ENCODE measurements at places on chromosomes 2 and 18.

DNA sequence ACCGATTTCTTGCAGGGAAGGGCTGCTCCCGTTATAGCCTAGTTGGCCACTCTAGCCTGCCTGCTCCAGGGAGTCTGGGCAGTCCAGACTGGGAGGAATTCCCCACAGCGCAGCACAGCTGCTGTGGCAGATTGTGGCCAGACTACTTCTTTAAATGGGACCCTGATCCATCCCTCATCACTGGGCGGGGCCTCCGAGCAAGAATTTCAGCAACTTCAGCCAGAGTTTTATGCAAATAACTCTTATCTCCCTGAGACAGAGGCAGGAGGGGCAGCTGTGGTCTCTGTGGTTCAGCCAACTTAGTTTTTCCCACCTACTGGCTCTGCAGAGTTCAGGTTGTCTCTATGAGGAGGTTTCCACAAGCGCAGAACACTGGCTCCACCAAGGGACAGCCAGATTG is 1583.2 kb downstream of the SUCLG1 start:
- H3K4me3 ChIP-seq, result no peak overlapping the region
- no peaks in the 10 kb centered on the region for H3K27me3 ChIP-seq
- H3K36me3 ChIP-seq, result no peaks in the 10 kb centered on the region
- no peak for DNase-seq
- H3K27ac ChIP-seq, result no peak overlapping the region
- H3K4me1 ChIP-seq, result no peaks in the 10 kb centered on the region

DNA sequence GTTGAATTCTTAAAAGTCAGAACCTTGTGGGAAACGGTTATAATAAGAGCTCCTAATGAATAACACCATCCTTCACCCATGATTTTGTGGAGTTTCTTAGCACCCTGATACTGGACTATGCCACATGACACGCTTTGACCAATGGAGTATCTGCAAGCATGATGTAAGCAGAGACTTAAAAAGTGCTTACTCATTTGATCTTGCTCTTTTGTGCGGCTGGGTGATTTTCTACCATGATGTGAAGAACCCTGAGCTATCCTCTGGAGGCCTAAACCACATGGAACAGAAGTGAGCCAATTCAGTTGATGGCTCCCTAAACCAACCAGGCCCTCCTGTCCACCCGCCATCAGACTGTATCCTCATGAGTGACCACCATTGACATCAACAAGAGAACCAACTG is 70.9 kb downstream of the TCF4 start:
- peaks cover 3% of the 10 kb centered on the region for H3K4me1 ChIP-seq
- no peaks in the 10 kb centered on the region for H3K36me3 ChIP-seq
- no peak overlapping the region for H3K4me3 ChIP-seq

GRCh38 chr18:42527766-42528165 is 572.7 kb downstream of the PIK3C3 start:
- no peaks in the 10 kb centered on the region for H3K4me1 ChIP-seq
- H3K36me3 ChIP-seq, result no peaks in the 10 kb centered on the region
- H3K27ac ChIP-seq, result no peak overlapping the region
- H3K27me3 ChIP-seq, result no peaks in the 10 kb centered on the region

- no peaks in the 10 kb centered on the region for H3K27me3 ChIP-seq
- no peak for DNase-seq
- H3K27ac ChIP-seq, result no peak overlapping the region
Observed at GRCh38 chr2:180519276-180519675, 461.1 kb upstream of the UBE2E3 start.

DNA sequence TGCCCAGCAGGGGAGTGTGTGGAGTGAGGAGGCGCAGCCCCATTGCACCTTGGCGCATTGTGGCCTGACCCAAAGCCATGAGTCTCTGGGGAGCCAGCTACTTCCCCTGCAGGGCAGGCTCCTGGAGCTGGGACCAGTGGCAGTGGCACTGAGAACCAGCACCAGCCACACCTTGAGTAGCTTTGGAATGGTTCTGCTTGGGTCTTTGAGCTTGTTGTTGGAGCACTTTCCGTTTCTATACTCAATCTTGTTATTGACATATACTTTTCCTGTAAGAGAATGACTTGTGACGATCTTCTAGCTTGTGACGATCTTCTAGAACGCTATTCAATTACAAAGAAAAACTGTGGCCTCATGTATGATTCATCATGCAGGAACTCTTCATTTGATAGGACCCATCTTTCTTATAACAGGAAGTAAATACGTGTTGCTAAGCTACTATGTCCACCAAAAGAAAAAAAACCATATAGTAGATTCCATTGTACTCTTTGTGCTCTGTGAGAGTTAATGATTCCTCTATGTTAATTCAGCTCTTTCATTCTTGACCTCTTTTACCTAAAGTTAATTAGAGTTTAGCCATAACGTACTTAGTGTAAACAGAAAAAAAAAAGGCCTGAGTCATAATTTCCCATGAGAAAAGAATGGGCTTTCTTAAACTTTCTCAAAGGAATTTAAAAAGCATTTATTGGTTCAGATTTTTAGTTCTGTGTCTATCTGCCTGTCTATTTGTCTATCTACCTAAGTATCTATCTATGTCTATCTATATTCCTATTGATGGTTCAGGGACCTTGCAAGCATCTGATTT is 113.1 kb downstream of the GATA6 start:
- H3K27ac ChIP-seq, result no peak overlapping the region
- H3K27me3 ChIP-seq, result no peaks in the 10 kb centered on the region
- no peaks in the 10 kb centered on the region for H3K4me1 ChIP-seq
- no peaks in the 10 kb centered on the region for H3K36me3 ChIP-seq

GRCh38 chr18:66575263-66575662 is 28.6 kb downstream of the CDH19 start:
- no peak overlapping the region for H3K27ac ChIP-seq
- H3K27me3 ChIP-seq, result no peaks in the 10 kb centered on the region
- H3K4me1 ChIP-seq, result no peaks in the 10 kb centered on the region
- DNase-seq, result no peak
- no peaks in the 10 kb centered on the region for H3K36me3 ChIP-seq

- no peak overlapping the region for H3K27ac ChIP-seq
- peak; percentile 86 for DNase-seq
Observed at GRCh38 chr2:121888189-121888557, 132.7 kb downstream of the TSN start.

GRCh38 chr2:68959001-68959400 is 6.3 kb upstream of the GKN2 start:
- no peak overlapping the region for H3K4me3 ChIP-seq
- DNase-seq, result no peak
- peaks cover 1% of the 10 kb centered on the region for H3K27me3 ChIP-seq
- no peaks in the 10 kb centered on the region for H3K4me1 ChIP-seq
- H3K27ac ChIP-seq, result no peak overlapping the region

DNA sequence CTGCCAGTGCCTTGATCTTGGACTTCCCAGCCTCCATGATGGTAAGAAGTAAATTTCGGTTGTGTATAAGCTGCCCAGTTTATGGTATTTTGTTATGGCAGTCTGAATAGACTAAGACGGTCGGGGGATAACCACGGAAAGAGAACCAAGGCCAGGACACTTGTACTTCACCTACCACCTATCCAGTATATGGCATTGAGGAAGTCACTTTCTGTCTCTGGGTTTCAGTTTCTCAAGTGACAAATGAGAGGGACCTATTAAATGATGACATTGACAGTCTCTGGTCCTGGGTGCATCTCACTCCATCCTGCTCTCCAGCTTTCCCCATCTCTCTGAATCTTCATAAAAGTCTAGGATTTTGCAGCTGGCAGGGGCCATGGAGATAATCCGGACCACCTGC is 183.8 kb upstream of the MSH6 start:
- H3K27me3 ChIP-seq, result no peaks in the 10 kb centered on the region
- no peaks in the 10 kb centered on the region for H3K36me3 ChIP-seq
- H3K27ac ChIP-seq, result no peak overlapping the region
- DNase-seq, result no peak

GRCh38 chr2:101766337-101766736 is 68.8 kb downstream of the MAP4K4 start:
- H3K4me1 ChIP-seq, result peaks cover 28% of the 10 kb centered on the region
- no peaks in the 10 kb centered on the region for H3K27me3 ChIP-seq
- H3K4me3 ChIP-seq, result no peak overlapping the region

DNA sequence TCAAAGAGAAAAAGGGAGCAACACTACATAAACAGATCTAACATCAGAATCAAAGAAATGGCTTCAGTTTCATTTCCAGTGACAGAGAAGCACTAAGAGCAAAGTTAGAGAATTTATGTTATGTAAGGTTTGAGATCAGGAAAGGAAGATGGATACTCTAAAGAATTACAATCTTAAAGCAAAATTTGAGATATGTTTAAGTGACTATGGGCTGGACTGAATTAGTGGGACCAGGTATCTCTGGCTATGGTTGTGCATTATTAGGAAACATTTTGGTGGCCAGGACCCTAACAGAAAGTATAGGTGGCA is 208.2 kb downstream of the CCDC178 start:
- H3K36me3 ChIP-seq, result no peaks in the 10 kb centered on the region
- H3K4me3 ChIP-seq, result no peak overlapping the region
- no peaks in the 10 kb centered on the region for H3K27me3 ChIP-seq

- H3K4me1 ChIP-seq, result peaks cover 17% of the 10 kb centered on the region
- H3K27ac ChIP-seq, result no peak overlapping the region
- no peaks in the 10 kb centered on the region for H3K36me3 ChIP-seq
- peaks cover 98% of the 10 kb centered on the region for H3K27me3 ChIP-seq
Observed at GRCh38 chr2:70902067-70902442, 33.6 kb upstream of the ATP6V1B1 start.

DNA sequence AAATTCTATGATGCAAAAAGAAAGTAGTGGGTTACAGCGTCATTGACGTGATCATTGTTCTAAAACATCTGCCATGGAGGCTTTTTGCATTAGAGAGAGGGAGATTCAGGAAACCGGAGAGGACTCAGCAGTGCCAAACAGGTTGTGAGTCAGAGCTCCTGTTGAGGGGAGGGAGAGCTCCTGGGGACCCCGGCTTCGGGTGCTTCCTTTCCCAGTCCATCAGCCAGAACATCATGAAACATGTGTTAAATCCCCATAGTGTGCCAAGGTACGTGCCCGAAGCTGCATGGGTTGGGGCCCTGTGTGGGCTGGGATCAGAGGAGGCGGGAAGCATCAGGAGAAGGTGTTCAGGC is 791 bp upstream of the CYRIA start:
- H3K36me3 ChIP-seq, result no peaks in the 10 kb centered on the region
- peak; percentile 36 for DNase-seq
- H3K4me3 ChIP-seq, result peak overlapping the region; percentile 40
- H3K4me1 ChIP-seq, result peaks cover 7% of the 10 kb centered on the region
- no peak overlapping the region for H3K27ac ChIP-seq
- peaks cover 13% of the 10 kb centered on the region for H3K27me3 ChIP-seq

GRCh38 chr18:10726198-10727068 is 200.6 kb downstream of the NAPG start:
- H3K4me1 ChIP-seq, result no peaks in the 10 kb centered on the region
- H3K27me3 ChIP-seq, result no peaks in the 10 kb centered on the region
- H3K27ac ChIP-seq, result no peak overlapping the region
- H3K4me3 ChIP-seq, result no peak overlapping the region

- H3K27ac ChIP-seq, result no peak overlapping the region
- H3K36me3 ChIP-seq, result no peaks in the 10 kb centered on the region
- no peak for DNase-seq
- H3K27me3 ChIP-seq, result no peaks in the 10 kb centered on the region
- H3K4me3 ChIP-seq, result no peak overlapping the region
- H3K4me1 ChIP-seq, result no peaks in the 10 kb centered on the region
Observed at GRCh38 chr18:23591011-23591410, 4.7 kb upstream of the NPC1 start.

- peaks cover 13% of the 10 kb centered on the region for H3K4me1 ChIP-seq
Observed at GRCh38 chr2:55159037-55159651, 72.9 kb downstream of the CLHC1 start.

- DNase-seq, result no peak
- H3K4me1 ChIP-seq, result no peaks in the 10 kb centered on the region
- no peak overlapping the region for H3K27ac ChIP-seq
Observed at GRCh38 chr2:163983911-163984310, 248.1 kb upstream of the FIGN start.

- H3K4me1 ChIP-seq, result no peaks in the 10 kb centered on the region
- H3K27ac ChIP-seq, result no peak overlapping the region
- DNase-seq, result no peak
- H3K4me3 ChIP-seq, result no peak overlapping the region
- no peaks in the 10 kb centered on the region for H3K27me3 ChIP-seq
- H3K36me3 ChIP-seq, result no peaks in the 10 kb centered on the region
Observed at GRCh38 chr2:31404827-31405226, 9.7 kb downstream of the XDH start.
